ENCODE measurements at places on chromosomes 4 and X. TPM values are rescaled to one million over a fixed set of nuclear protein-coding genes. Genes with fewer than 3 reads are reported as not detected.

ATOH1 gene
- not detected for polyA plus RNA-seq

FAM156A gene
- 12.8 TPM for polyA plus RNA-seq

MAGEA8 gene
- polyA plus RNA-seq = not detected

STARD8 gene
- polyA plus RNA-seq = 0.09 TPM

CLTRN gene
- polyA plus RNA-seq = 1.4 TPM

PPARGC1A gene
- polyA plus RNA-seq = 0.08 TPM

OCRL gene
- 22.9 TPM for polyA plus RNA-seq

AFM gene
- polyA plus RNA-seq = 0.03 TPM

DCAF12L1 gene
- not detected for polyA plus RNA-seq

NSG1 gene
- polyA plus RNA-seq = 68.6 TPM

CCKAR gene
- polyA plus RNA-seq = not detected

SUPT20HL2 gene
- polyA plus RNA-seq = not detected

DNA sequence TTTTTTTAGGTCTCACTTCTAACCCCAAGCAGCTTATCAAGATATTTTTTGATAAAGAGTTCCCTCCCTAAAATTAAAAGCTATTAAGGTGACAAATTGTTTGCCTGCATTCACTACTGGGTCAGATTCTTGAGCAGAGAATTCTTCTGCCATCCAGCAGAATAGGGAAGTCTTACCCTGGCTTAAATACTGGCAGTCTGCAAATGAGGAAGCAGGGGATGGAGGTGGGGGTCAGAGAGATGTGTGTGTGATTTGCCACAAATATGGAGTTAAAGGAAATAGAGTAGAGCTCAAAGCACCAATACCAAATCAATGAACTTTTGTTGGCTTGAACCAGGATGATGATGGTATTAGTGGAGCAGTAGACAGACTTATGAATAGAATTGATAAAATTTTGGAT, 122.2 kb downstream of the ANXA5 start:
- no peak for DNase-seq

DNA sequence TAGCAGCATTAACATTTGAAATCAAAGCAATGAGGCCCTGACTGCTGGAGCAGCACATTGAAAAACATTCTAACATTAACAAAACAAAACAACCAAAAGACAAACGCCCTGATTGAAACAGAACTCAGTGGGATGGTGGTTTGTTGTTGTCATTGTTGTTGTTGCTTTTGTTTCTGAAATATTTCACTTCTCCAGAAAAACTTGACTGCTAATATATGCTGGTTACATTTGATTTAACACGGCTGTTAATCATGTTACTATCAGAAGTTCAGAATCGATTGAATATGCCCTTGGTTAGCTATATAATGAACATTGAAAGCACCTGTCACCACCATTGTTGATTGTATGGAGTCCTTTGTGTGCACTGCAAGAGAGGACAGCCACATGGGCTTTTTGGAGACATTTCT, 790.4 kb upstream of the GALNTL6 start:
- no peak for DNase-seq

DNA sequence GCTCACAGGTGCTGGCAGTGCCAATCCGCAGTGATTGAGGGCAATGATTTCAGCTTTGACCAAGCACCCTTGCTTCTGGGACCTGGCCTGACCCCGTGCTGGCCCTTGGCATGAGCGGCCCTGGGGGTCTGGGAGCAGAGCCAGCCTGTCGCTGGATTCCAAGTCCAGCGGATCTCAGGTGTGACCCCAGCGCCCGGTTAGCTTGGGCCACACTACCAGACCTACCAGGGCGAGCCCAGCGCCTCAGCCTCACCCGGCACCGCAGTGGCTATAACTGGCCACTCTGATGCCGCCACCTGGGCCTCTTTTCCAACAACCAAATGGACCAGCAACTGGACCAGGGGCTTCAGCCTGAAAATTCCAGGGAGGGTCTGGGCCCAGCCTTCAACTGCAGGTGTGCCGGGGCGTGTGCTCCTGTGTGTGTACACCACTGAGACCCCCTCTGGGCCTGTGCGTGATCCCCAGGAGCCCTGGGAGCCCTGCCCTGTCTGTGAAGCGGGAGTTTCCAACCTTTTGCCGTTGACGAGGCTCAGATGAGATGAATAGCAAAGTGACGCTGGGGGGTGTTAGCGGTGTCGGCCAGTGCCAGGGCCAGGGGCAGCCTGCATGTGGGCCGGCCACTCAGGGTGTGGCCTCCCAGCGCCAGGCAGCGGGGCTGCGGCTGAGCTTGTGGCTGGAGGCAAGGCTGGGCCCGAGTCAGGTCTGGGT, 658 bp downstream of the SH3TC1 start:
- no peak for DNase-seq

- DNase-seq = no peak
These were observed 191.6 kb downstream of the DLG3 start for GRCh38 chrX:70636218-70636617.

DNA sequence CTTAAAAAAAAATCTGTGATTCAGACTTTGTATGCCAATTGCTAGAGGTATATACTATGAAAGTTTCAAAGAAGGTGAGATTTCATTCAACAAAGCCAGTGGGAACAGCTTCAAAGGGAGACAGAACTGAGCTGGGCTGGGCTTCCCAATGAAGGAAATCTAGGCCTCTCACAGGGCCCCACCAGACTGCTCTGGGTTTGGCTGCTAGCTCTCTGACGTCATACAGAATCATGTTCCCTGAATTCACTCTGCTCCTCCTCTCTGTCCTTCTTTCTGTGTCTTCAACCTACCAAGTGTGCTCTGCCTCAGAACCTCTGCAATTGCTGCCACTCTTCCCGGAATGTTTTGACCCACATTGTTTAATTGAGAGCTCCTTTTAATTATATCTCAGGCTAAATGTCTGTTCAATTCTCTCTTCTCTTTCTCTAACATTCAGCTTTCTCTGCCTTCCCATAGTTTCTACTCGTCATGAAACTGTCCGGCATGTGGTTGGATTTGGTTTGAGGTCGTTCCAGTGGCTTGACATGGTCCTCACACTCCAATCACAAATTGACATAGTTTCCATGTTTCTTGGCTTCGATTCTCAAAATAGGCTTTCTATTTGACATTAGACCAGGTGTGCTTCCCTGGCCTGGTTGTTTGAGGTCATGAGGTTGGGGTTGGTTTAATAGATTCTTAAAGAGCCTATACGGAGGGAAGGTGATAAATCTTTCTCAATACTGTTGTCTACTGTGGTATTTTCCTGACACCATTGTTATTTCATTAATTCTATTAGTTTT, 282.1 kb upstream of the EMCN start:
- DNase-seq = no peak

DNA sequence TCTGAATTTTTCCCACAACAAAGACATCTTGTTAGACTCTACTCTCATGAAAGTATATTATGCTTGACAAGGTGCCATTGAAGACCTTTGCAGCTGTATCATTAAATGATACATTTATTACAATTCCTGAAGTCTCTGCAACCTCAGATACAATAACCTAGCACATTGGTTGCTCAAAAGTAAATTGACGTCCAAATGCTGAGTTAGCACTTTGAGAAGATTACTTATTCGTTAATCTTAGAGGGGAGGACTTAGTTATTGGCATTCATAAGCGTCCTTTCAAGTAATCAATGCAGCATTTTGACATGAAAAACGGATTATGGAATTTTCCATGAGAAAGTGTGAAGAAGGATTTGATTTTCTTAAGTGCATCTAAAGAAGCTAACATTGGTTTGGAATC, 151.6 kb downstream of the ARSF start:
- no peak for DNase-seq

GRCh38 chr4:148834804-148835631, 392.8 kb upstream of the NR3C2 start:
- no peak for DNase-seq

DNA sequence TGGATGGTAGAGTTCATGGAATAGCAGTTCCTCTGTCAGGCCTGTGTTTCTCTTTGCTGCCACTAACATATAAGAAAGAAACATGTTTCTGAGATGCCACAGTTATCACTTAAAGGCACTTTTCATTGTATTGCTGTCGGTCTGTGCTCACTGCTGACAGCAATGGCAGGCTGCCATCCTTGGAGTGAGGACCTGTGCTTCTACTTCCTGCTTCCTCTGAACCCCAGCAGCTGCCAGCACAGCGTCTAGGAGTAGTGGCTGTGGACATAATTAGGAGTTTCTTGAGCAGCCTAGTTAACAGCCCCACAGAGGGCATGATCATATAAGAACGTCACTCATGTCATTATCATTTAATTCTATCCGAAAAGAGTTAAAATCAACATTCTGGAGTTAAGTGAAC, 30.5 kb downstream of the F11 start:
- DNase-seq = no peak
